ENCODE measurements at places on chromosomes 3 and 15. TPM values are rescaled to one million over a fixed set of nuclear protein-coding genes. Genes with fewer than 3 reads are reported as not detected.
A peak's percentile ranks its signal among the peaks of the same experiment; 100 is the strongest.

- H3K27me3 ChIP-seq = peaks cover 2% of the 10 kb centered on the region
- no peak for DNase-seq
- H3K4me3 ChIP-seq = no peak overlapping the region
- no peak overlapping the region for H3K27ac ChIP-seq
- peaks cover 6% of the 10 kb centered on the region for H3K4me1 ChIP-seq
Measured at GRCh38 chr3:71536376-71536965, 47.1 kb downstream of the FOXP1 start.

DNA sequence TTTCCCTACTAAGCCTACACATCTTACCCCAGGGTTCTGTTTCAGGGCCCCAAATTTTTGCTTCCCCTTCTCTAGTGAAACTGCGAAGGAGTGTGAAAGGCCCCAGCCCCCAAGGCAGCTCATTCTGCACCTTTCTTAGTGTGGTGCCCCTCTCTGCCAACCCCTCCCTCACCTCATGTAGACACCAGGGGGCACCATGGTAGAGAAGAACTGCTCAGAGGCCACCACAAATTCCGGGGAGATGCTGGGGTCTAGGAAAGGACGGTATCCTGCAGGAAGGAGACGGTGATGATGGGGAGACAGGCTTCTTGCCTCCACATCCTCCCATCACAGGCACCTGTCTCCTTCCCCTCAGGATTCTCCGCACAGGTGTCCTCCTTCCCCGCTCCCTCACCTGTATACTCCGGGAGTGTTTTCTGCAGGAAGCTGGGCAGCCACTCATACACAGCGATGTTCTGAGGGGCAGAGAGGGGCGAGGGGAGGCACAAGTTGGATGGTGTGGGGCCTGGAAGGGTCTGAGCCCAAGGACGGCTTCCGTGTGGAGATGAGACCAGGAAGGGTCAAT is 3.6 kb downstream of the DUOX2 start:
- H3K4me1 ChIP-seq = no peaks in the 10 kb centered on the region
- H3K27ac ChIP-seq = no peak overlapping the region
- peaks cover 34% of the 10 kb centered on the region for H3K27me3 ChIP-seq
- no peak for DNase-seq
- H3K4me3 ChIP-seq = no peak overlapping the region

GRCh38 chr15:35329521-35329961 is 216.4 kb downstream of the DPH6 start:
- H3K36me3 ChIP-seq = no peaks in the 10 kb centered on the region
- DNase-seq = no peak
- no peak overlapping the region for H3K27ac ChIP-seq
- no peaks in the 10 kb centered on the region for H3K27me3 ChIP-seq

GRCh38 chr15:90029024-90029423 is 27.9 kb downstream of the ZNF710 start:
- no peak for DNase-seq
- peaks cover 15% of the 10 kb centered on the region for H3K4me1 ChIP-seq

GRCh38 chr15:73782344-73782959 is 29.3 kb upstream of the INSYN1 start:
- H3K27ac ChIP-seq = no peak overlapping the region
- peaks cover 2% of the 10 kb centered on the region for H3K27me3 ChIP-seq
- no peak overlapping the region for H3K4me3 ChIP-seq
- no peaks in the 10 kb centered on the region for H3K4me1 ChIP-seq
- H3K36me3 ChIP-seq = no peaks in the 10 kb centered on the region

DNA sequence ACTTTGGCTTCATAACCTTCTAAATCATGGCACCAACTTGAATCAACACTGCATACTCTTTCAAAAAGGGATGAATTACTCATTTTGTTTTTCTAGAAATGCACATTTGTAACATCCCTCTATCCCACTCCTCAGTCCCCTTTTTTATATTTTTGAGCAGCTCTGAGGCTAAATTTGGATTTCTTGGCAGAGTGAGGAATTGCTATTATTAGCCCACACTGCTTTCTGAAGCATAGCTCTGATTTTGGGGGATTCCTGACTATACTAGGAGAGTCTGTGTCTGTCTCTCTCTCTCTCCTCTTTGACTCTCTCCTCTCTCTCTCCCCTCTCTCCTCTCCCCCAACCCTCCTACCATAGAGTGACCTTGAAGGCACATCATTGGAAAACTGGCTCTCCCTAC is 76.6 kb downstream of the RBPMS2 start:
- peak overlapping the region; percentile 93 for H3K4me3 ChIP-seq
- peaks cover 19% of the 10 kb centered on the region for H3K27me3 ChIP-seq
- H3K36me3 ChIP-seq = no peaks in the 10 kb centered on the region

DNA sequence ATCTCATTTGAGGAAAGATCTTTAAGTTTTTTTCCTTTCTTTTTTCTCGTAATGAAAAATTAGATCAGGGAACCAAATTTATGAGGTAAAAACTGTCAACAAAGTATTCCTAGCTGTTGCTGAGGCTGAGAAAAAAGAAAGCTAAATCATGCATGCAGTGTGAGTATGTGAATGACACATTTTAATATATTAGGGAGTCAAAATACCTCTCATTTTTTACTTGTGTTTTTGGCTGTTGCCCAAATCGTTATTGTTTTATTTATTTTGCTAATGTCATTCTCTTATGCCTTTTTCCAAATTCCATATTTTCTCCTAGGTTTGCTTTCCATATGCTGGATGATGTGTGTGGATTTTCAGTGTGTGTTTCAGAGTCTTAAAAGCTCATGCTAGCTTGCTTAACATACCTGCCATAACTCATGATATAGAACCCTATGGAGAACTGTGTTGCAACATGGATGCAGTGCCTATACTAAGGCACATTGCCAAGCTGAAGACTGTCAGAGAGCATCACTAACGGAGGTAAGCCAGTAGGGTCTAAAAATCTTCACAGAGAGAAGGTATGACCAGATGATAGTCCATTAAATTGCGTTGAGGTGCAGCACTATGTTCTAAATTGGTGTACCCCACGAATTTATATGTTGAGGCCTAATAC is 629.5 kb upstream of the KCNMB2 start:
- H3K27me3 ChIP-seq = no peaks in the 10 kb centered on the region
- no peak for DNase-seq
- H3K4me1 ChIP-seq = peaks cover 12% of the 10 kb centered on the region
- no peak overlapping the region for H3K4me3 ChIP-seq
- H3K36me3 ChIP-seq = no peaks in the 10 kb centered on the region

DNA sequence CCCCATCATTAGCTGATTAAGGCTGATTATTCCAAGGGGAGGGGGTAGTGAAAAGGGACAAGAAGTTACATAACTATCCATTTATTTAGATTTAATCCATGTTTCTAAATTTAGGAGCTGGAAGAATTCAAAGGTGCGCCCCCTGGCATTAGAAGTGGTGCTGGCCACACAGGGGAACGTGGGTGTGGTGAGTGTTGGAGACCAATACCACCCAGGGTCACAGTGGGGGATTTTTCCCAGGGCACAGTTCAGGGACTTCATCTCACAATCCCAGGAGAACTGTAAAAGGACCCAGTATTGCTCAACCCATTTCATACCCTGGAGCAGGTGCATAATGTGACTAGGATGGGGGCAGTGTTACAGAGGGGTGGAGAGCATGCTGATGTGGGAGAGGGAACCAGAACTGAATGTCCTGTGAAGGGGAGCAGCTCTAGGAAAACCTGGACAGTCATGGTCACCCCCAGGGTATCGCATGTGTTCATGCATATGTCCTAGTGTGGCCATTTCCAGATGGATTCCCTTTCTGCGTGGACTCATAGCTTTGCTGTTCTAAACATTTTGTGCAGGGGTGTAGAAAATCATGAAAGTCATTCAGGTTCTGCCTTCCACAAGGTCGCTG is 110.3 kb downstream of the LSM3 start:
- DNase-seq = no peak
- no peaks in the 10 kb centered on the region for H3K36me3 ChIP-seq
- peaks cover 53% of the 10 kb centered on the region for H3K4me1 ChIP-seq
- peak overlapping the region; percentile 1 for H3K4me3 ChIP-seq
- peaks cover 12% of the 10 kb centered on the region for H3K27me3 ChIP-seq

DNA sequence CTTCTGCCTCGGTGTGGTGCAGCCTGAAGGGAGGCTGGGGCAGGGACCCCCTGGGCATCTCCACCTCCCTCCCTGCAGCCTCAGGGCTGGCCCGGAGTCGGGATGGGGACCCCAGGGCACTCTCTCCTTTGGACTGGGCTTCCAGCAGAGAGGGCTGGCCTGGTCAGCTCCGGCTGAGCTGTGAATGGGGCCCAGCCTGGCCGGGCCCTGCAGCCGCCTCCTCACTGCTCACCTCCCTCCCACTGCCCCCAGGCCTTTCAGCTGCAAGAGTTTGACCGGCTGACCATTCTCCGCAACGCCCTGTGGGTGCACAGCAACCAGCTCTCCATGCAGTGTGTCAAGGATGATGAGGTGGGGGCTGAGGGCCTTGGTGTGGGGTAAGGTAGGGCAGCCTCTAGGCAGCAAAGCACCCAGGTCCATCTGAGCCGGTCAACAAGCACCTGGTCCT is 36.0 kb downstream of the PSTPIP1 start:
- H3K36me3 ChIP-seq = no peaks in the 10 kb centered on the region
- no peak for DNase-seq
- H3K27me3 ChIP-seq = peaks cover 18% of the 10 kb centered on the region

DNA sequence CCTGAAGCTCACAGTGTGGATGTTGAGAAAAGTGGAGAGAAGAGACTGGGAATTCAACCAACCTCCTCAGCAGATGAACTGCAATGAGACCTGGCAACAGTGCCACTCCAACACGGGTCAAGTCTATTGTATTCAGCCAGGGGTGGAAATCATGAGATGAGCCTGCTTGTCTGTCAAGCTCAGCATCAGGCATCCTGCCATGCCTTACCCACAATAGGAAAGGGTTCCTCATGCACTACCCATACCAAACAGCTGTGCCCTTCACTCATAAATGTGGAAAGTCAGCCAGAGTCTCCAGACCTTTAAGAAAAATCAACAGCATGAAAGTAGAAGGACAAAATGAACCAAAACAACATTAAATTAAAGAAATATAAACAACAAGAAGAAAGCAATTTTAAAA is 542.1 kb downstream of the EPHB1 start:
- DNase-seq = no peak
- no peaks in the 10 kb centered on the region for H3K36me3 ChIP-seq
- H3K27me3 ChIP-seq = no peaks in the 10 kb centered on the region
- no peak overlapping the region for H3K27ac ChIP-seq
- H3K4me1 ChIP-seq = peaks cover 3% of the 10 kb centered on the region

DNA sequence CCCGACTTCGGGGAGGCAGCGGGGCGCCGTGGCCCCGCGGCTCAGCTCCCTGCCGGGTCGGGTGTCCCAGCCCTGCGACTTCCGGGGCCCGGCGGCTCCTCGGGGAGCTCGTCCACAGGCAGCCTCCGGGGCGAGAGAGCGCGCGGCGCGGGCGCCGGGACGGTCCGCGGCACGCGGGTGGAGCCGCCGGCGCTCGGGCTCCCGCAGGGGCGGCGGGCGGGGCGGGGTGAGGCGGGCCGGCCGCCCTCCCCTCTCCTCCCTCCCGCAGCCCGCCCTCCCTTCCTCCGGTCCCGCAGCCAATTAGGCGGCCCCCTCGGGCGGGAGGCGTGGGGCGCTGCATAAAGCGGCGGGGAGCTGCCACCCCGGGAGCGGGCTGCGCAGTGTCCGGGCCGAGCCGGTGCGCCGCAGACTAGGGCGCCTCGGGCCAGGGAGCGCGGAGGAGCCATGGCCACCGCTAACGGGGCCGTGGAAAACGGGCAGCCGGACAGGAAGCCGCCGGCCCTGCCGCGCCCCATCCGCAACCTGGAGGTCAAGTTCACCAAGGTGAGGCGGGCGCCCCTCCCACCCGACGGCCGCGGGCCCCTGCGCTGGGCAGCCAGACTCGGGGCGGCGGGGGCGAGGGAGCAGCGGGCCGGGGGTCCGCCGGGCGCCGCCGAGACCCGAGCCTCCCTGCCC is at the start of gene ALDH1A3:
Gene ALDH1A3, plus strand, starts transcription at position 368 of the 675 bp plus-strand sequence. Its CDS starts 77 bp downstream, at position 445.
- no peaks in the 10 kb centered on the region for H3K4me1 ChIP-seq
- H3K27me3 ChIP-seq = peaks cover 21% of the 10 kb centered on the region
- peak within 1 kb of the TSS; percentile 85 for H3K4me3 ChIP-seq

DNA sequence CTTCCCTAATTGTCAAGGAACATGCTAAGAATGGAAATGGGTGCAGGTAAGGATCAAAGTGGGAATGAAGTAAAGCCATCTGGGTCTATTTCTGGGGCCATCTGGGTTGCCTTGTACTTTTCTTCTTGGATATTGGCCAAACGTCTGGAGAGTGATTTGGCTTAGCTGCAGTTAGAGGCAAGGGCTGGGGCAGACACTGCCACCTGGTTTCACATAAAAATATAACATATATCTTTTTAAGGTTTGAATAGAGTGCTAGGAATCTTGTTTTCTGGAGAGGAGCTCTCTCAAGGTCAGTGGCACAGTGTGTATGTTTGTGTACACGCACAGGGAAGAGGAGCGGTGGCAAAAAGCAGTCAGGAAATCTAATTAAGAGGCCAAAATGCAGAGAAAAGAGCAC is 24.7 kb upstream of the EOMES start:
- peaks cover 3% of the 10 kb centered on the region for H3K27me3 ChIP-seq
- no peaks in the 10 kb centered on the region for H3K4me1 ChIP-seq
- H3K4me3 ChIP-seq = no peak overlapping the region
- no peak for DNase-seq
- H3K27ac ChIP-seq = no peak overlapping the region
- no peaks in the 10 kb centered on the region for H3K36me3 ChIP-seq

GRCh38 chr15:55912982-55913381 is 80.4 kb downstream of the NEDD4 start:
- H3K4me1 ChIP-seq = no peaks in the 10 kb centered on the region
- no peaks in the 10 kb centered on the region for H3K36me3 ChIP-seq
- H3K27ac ChIP-seq = no peak overlapping the region
- DNase-seq = no peak

DNA sequence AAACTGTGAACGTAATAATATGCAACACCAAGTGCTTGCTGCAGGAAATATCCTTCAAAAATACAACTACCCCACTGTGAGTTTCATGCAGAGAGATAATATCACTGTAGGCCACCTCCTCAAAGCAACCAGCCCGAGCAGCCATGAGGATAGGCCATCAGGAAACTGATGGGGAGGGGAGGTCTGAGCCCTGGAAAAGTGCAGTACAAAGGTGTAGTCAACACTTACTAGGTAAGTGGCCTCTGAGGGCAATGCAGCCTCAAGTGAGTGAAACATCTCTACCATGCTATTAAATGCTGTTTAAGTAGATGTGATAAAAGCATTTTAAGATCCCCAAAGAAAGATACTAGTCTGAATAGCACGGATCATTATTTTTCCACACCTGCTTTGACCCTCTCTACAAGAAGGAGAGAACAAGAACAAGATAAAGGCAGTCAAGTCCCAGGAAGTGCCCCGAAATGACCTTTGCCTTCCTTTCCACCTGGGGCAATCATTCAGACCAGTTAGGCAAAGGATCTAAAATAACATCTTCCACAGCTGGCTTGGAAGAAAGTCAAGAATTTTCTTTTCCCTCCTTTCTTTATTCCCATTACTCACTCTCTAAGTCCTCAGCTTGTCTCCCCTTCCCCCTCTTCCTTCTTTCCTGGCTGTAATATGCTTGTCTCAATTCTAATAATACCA is 62.8 kb downstream of the FMN1 start:
- no peak for DNase-seq
- H3K4me1 ChIP-seq = no peaks in the 10 kb centered on the region
- no peak overlapping the region for H3K4me3 ChIP-seq
- H3K27me3 ChIP-seq = peaks cover 1% of the 10 kb centered on the region
- no peak overlapping the region for H3K27ac ChIP-seq
- no peaks in the 10 kb centered on the region for H3K36me3 ChIP-seq

MESP2 gene
- total RNA-seq = not detected

ACOX2 gene
- 0.59 TPM for total RNA-seq

TGM4 gene
- not detected for total RNA-seq

RBP2 gene
- total RNA-seq = not detected

MASP1 gene
- total RNA-seq = 1.7 TPM

TRH gene
- total RNA-seq = 1.7 TPM

GREM1 gene
- not detected for total RNA-seq

SLC24A5 gene
- not detected for total RNA-seq
